ENCODE measurements at places on chromosomes 5 and 9.

- DNase-seq = no peak
Measured at GRCh38 chr9:121772600-121773285, 121.3 kb downstream of the DAB2IP start.

- no peak for DNase-seq
Measured at GRCh38 chr9:90698871-90699440, 56.3 kb upstream of the DIRAS2 start.

DNA sequence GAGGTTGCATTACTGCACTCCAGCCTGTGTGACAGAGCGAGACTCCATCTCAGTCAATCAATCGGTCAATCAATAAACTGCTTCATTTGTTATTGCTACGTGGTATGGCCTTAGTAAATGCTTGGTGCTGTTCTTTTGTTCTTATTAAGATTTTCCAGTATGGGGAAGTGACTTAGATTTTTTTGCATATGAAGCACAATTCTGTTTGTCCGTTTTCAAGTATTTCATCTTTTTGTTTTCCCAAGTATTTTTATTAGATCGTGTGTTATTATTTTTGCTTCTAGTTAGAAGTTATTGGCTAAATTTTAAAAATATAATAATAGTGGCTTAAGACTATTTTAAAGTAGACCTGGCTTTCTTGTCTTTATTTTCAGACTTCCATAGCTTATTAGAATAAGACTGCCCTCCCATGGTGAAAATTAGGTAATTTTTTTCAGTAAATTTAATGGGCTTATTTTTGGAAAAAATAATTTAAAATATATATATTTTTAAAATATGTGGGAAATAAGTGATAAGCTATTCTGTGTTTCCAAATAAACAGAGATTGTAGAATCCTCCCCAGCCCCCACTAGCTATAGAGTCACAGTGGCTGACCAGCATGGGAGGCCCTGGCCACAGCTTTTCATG, 14.7 kb upstream of the OMD start:
- no peak for DNase-seq

GRCh38 chr5:107807431-107807830, 136.7 kb upstream of the EFNA5 start:
- DNase-seq = no peak

Data from T-helper 22 cell (primary cell).